ENCODE measurements at places on chromosomes 2 and 18.

- DNase-seq, result no peak
These were observed 31.9 kb upstream of the SLC1A4 start for GRCh38 chr2:64957109-64957903.

- DNase-seq, result no peak
These were observed 93.8 kb downstream of the AKAIN1 start for GRCh38 chr18:5103286-5103685.

GRCh38 chr18:13560306-13560705 lies 166.1 kb downstream of the FAM210A start:
- no peak for DNase-seq

- DNase-seq, result no peak
These were observed 79.2 kb upstream of the PAPOLG start for GRCh38 chr2:60676706-60677330.

DNA sequence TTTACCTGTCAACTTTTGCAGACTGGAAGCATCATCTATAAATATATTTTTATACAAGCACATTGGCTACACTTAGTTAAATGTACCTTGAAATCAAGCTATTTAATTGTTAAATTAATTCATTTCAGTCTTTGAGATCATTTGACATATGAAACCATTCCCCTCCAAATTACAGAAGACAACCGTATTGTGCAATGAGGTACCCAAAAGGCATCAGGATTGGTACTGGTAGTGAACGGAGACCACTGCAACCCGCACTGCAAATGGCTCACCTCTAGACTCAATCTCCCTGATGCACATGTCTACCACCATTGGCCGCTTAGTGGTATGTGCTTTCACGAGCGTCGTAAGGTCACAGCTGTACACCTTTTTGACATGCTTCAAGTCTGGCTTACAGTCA lies 47.8 kb upstream of the CHRNA1 start:
- DNase-seq, result no peak

GRCh38 chr18:57806978-57807285 lies 3.8 kb upstream of the ATP8B1 start:
- no peak for DNase-seq

- DNase-seq, result no peak
These were observed 83.1 kb downstream of the PDCL3 start for GRCh38 chr2:100645695-100646429.

GRCh38 chr18:26307161-26307773 lies 81.0 kb downstream of the TAF4B start:
- no peak for DNase-seq

DNA sequence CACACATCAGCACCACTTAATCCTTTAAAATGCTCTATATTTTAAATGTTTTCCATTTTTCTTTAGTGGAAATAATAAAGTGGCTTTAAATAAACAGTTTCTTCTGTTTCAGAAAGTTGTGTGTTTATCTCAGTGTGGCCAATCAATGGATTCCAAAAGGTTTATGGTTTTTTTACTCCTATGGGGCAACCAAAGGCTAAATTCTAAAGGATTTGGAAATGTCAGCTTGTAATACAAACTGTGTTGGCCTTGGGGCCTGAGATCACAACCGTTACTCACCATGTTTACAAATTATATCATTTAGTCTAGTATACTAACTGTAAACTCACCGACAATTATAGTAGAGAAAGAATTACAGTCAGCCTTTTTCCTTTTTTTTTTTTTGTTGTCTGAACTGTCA lies 827.2 kb downstream of the EPHA4 start:
- no peak for DNase-seq

DNA sequence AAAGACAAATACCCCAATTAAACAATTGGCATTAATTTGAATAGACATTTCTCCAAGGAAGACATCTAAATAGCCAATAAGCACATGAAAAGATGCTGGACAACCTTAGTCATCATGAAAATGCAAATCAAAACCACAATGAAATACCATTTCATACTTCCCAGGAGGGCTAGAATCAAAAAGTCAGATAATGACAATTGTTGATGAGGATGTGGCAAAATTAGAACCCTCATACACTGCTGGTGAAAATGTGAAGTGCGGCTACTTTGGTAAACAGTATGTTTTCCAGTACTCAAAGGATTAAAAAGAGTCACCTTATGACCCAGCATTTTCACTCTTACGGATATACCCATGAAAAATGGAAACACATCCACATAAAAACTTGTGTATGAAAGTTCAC lies 91.6 kb downstream of the FIGN start:
- no peak for DNase-seq
